ENCODE measurements at places on chromosomes 1 and 21.

DNA sequence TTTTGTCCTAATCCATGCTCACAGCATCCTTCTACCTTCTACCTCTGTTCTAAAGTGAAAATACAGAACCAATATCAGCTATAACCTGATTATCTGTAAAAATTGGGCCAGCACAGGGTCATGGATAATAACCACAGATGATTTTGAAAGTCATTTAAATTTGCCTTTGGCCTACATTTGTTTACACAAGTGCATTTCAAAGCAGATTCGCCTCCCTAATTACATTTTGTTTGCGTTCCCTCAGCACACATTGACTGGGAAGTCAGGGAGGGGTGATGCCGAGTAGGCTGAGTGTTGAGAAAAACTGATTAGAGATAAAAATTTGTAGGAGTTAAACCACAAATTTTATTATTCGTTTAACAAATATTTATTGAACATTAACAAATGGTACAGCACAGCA is 19.2 kb upstream of the RGS8 start:
- no peak for DNase-seq

DNA sequence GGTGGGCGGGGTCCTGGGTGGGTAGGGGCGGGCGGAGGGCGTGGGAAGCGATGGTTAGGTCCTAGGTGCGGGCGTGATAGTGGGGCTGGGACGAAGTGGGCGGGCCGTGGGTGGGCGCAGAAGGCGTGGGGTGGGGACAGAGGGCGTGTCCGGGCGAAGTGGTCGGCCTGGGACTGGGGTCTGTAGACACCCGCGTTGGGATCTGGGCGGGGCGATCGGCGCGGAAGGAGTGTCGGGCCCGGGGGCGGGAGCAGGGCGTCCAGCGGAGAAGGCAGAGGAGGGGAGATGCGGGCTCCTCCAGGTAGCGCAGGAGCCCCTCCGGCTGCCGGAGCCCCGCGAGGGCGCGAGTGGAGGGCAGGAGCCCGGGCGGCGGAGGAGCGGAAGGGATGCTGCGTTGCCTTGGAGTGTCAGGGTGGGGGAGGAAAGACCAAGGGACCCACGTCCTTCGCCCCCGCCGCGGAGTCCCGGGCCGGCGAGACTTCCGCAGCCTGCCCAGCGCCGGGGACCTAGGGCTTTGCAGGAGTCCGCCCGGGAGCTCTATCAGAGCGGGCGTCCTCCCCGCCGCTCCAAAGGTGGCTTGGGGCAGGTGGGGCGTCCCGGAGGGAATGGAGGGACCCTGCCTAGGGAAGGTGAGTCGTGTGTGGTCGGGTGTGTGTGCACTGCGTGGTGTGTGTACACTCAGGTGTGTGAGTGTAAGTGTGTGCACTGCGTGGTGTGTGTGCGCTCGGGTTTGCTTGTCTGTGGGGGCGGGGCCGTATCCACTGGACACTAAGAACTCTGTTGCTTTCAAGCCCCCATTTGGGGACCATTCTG is 27.0 kb upstream of the PRSS38 start:
- DNase-seq, result peak; percentile 55

DNA sequence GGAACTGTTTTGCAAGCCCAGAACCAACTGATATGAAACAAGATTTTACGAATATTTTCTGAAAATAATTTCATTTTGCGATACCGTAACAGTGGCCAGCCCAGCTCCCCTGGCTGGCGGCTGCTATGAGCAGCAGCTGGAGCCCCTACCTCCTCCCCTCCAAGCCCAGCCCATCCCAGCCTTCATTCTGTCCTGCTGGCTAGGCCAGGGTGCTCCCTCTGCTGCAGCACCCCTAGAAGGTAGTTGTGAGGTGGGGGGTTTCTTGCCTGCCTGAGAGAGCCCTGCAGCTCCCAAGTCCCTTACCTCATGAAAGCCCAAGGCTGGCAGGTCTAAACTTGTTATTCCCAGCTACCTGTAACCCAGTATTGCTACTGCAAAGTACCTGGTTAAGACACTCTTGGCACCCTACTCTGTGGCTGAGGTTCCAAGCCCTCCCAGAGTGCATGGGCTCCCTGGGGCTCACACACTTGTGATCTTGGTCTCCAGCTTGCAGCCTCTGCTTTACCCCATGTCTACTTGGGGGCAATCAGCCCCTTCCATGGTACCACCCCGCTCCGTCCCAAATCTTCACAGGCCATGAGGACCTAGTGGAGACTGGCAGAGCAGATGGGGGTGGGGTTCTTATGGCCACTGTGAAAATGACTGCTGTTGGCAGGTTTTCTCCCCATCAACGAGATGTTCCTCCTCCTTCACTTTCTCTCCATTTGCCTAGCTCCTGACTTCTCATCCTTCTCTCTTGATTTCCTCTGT is 239.8 kb downstream of the TRABD2B start:
- DNase-seq, result no peak

- no peak for DNase-seq
Measured at GRCh38 chr1:184191181-184191621, 139.7 kb downstream of the TSEN15 start.

- DNase-seq, result peak; percentile 99
Measured at GRCh38 chr1:8873506-8874229, 4.8 kb downstream of the ENO1 start.

DNA sequence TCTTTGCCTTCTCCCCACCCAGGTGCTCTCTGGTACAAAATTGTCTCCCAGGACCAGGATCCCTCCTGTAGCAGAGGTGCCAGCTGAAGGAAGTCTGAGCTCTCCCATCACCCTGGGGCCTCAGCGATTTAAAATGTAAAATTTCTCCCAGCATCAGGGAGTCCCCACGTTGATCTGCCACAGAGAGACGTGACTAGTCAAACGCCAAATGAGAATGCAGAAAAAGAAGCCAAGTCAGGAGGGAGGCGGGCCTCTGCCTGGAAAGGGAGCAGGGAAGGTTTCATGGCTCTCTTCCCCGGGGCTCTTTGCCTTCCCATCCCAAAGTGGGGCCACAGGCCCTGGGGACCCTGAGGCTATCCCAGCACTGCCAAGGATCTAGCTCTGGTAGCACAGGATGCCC is 40.0 kb upstream of the USP1 start:
- DNase-seq, result no peak

GRCh38 chr1:237873487-237874211 is 17.1 kb downstream of the ZP4 start:
- peak; percentile 23 for DNase-seq

DNA sequence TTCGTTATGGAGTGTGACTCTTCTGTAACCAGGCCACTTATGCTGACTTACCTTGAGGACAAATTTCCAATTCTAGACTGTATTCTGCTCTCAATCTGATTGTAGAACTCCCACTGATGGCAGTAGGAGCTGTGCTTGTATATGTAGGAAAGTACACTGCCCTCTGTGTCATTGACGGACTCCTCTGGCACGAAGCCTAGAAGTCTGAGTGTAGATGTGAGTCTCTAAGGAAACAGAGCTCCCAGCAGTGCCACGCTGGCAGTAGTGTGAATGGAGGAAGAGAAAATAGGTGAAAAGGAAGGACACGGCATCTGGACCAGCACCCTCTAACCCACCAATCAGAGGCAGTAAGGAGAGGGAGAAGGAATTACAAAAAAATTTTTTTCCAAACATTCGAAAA is 130.4 kb upstream of the ADGRL2 start:
- peak; percentile 92 for DNase-seq

GRCh38 chr1:164928232-164928812 is 369.3 kb downstream of the PBX1 start:
- DNase-seq, result no peak

GRCh38 chr1:96145492-96145891 is 576.1 kb upstream of the PTBP2 start:
- peak; percentile 8 for DNase-seq

DNA sequence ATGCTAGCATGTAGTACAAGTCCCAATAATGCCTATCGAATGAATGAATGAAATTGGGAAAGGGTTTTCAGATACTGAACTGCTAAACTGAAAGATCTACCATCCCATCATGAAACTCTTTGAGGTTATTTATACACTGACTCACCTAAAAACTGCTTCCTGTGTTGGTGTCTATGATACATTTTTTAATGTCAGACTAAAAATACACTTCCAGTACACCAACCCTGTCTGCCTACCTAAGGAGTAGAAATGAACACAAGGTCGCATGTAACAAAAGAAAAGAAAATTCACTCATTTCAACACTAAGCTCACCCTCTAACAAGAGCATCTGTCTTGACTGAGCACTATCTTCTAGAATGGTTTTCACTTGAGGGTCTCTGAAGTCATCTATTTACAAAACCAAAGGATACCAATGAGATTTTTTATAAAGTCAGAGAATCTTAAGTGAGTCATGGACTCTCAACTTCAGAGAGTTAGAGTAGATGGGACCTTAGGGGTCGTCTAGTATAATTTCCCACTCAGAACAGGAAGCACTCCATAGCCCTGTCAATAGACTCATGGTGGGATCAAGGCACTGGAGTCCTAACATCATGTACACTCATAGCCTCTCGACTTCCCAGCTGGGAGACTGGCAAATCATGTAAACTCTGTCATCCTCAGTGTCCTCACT is 53.4 kb downstream of the WLS start:
- no peak for DNase-seq

DNA sequence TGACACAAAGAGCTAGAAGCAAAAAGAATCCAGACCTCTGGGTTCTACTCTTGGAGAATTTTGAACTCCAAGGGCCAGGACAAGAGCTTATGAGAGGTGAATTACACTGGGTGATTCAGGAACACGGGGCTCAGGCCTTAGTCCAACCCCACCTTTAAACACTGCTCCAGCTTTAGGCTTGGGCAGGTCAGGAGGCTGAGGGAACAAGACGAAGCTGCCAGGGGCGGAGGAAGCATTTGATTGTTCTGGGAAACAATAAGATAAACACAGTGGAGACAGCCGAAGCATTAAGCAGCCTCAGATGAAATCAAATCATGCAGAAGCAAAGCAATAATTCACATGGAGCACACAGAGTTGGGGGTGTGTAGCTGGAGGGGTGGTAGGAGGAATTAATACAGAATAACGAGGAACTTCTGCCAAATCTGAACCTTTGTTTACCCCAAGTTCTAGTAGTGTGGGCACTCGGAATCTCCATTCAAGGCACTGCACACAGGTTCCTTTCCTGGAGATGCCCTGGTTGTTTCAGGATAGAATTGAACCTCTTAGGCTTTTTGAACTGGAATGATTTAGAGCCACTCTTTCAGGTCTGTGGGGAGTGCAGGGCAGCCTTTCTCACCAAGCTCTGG is 93.2 kb downstream of the PLXNA2 start:
- DNase-seq, result no peak

DNA sequence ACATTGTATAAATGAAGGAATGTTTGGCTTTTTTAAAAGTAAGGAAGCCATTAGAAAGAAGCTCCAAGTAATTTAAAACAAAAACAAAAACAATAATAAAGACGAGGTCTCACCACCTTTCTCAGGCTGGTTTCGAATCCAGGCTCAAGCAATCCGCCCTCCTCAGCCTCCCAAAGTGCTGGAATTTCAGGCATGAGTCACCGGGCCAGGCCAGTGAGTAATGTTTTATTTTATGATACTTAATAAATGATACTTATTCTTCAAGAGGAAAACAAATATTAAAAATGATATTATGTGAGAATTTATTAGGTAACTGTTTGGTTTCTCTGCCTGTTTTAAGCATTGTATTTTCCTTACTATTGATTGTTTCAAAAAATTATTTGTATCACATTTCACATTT is 201.4 kb upstream of the BRINP3 start:
- DNase-seq, result peak; percentile 15

DNA sequence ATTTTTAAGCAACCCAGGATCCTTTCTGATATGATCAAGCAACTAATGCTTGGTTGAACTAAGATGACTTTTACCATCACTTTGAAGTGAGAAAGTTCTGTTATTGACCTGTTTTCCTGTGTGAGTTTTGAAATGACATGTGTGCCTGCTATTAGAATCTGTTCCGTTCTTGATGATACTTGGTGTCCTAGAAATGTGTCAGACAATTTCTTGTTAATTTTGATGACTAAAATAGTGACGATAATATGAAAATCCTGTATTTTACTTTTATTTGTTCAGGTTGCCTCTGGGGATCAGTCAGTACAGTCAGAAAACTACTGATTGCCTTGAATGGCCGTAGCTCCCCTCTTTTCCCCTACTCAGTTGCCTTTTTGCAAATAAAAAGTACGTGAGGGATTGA is 228.0 kb downstream of the RYR2 start:
- no peak for DNase-seq

DNA sequence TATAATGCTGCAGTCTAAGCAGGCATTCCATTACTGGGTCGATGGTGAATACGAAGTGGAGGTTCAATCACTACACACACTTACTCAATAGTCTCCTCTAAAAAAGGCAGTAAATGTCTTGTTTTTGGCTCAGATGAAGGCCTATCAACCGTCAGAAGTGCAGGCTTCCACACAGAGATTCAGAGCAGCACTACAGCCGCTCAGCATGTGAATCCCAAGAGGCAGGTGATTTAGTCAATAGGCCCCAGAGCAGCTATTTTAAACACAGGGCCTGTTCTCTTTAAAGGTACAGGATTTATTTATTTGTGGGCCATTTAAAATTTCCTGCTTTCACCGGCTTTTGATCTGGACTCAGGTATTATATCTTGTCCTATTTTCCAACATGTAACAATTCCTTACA is 293.7 kb downstream of the RGS7 start:
- no peak for DNase-seq

DNA sequence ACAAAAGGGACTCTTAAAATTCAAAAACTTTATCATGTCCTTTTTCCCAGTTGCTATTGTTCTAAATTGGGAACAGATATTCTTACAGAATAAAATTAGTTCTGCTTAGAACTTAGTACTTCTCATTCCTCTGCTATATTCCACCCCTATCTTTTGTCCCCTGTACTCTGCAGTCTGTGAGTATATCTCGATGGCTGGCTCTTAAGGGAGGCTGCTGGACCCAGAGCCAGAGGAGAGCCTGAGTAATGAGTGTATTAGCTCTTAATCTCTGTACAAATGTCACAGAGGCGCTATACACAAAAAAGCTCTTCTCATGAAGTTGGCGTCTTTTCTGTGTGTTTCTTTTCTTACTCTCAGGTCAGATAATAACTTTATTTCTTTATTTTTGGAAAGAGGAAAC is 423.4 kb downstream of the ZP4 start:
- DNase-seq, result no peak

DNA sequence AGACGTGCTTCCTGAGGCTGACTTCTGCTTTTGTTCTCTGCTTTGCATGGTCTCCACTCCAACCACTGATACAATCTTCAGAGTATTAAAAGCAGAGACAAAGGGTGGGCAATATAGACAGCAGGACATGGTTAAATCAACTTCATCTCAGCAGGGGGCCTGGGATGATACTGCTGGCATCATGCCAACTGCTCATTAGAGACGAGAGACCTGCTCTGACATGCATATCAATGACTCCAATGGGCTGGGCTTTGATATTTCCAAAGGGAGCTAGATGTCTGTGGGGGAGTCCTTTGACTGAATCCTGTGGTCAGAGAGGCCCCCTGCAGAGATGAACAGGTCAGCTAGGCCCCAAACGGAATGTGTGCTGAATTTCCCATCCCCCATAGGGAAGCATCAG is 106.6 kb downstream of the ACTL8 start:
- DNase-seq, result peak; percentile 51

- no peak for DNase-seq
Measured at GRCh38 chr1:118202076-118202608, 17.1 kb upstream of the SPAG17 start.

GRCh38 chr1:228058949-228059633 is 23.4 kb upstream of the ARF1 start:
- DNase-seq, result no peak
